ENCODE measurements at places on chromosomes 13 and 19. TPM values are rescaled to one million over a fixed set of nuclear protein-coding genes. Genes with fewer than 3 reads are reported as not detected.

- DNase-seq, result no peak
Observed at GRCh38 chr19:40599331-40599901, 1.8 kb upstream of the LTBP4 start.

- DNase-seq, result no peak
Observed at GRCh38 chr13:30037766-30038165, 187.3 kb upstream of the UBL3 start.

Gene C13orf42
- 0.41 TPM for polyA plus RNA-seq

Gene ERICH4
- 7.5 TPM for polyA plus RNA-seq

Gene NXNL1
- 0.25 TPM for polyA plus RNA-seq

Gene FCAR
- polyA plus RNA-seq, result 0.21 TPM

DNA sequence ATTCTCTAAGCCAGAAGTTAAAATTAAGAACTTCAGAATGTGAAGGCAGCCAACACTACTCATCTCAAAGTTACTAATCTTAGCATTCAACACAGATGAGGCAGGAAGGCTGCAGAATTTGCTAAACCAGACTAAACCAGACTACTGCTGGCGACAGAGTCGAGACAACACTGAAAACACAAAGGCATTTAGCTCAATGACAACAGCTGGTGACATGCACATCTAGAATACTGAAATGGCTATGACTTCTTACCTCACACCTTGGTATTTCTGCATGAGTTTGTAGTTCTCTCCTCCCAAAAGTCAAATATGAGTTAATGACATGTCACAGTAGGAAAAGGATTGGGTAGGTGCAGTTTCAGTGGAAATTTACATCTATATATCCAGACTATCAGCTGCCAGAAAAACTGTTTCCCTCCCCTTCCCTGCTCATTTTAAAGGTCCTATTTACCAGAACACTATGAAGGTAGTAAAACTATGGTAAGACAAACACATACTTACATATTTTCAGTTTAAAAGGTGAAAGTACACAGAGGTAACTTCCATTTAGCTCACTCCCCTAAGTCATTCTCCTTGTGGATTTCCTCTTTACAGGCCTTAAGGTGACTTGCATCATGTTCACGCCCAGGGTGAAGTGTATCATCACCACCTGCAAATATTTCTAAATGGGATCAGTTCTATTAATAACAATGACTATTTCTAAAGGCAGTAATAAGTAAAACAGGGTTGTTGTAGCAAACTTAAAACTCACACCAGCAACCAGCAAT lies 21.4 kb downstream of the FOXO1 start:
- no peak for DNase-seq

DNA sequence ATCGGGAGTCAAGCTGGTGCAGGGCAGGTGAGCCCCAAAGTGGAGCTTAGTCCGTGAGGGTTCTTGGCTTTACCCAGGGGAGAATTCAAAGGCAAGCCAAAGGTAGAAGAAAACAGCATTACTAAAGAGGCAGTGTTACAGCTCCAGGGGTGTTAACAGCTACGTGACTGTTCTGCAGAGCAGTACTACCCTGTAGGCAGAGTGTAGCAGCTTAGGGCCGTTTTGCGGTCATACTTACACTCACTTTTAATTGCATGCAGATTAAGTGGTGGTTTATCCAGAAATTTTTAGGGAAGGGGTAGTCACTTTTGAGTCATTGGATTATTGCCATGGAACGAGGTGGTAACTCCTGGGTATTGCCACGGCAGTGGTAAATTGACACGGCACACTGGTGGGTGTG lies 482.2 kb downstream of the SLITRK5 start:
- DNase-seq, result no peak

DNA sequence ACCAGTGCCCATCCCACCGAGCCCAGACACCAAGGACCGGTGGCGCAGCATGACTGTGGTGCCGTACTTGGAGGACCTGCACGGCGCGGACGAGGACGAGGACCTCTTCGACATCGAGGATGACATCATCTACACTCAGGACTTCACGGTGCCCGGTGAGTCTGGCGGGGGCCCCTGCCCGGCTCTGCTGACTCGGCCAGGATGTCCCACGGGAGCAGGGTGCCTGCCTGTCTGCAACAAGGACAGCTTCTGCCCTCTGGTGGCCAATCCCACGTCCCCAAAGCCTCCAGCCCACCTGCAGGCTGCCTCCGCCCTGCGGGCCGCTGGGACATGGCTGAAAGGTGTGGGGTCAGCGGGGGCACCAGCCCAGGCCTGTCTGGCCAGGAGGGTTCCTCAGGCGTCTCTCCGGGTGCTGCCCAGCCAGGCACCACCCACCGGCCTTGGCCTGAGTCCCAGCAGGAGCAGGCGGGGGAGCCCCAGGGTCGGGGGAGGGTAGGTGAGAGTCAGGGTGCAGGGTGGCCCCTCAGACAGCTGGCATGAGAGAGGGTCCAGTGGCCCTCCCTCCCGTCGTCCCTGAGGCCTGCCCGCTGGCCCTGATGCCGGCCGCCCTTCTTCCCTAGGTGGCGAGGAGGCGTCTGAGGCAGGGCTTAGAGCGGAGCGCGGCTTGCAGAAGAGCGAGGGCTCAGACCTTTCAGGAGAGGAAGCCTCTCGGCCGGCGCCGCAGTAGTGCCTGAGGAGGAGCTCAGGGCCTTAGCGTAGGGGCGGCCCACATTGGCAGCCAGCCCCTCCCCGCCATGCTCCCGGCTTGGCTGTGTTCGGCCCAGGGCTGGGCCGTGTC lies 14.6 kb downstream of the CBARP start:
- no peak for DNase-seq

Gene APLP1
- polyA plus RNA-seq, result 26.6 TPM

DNA sequence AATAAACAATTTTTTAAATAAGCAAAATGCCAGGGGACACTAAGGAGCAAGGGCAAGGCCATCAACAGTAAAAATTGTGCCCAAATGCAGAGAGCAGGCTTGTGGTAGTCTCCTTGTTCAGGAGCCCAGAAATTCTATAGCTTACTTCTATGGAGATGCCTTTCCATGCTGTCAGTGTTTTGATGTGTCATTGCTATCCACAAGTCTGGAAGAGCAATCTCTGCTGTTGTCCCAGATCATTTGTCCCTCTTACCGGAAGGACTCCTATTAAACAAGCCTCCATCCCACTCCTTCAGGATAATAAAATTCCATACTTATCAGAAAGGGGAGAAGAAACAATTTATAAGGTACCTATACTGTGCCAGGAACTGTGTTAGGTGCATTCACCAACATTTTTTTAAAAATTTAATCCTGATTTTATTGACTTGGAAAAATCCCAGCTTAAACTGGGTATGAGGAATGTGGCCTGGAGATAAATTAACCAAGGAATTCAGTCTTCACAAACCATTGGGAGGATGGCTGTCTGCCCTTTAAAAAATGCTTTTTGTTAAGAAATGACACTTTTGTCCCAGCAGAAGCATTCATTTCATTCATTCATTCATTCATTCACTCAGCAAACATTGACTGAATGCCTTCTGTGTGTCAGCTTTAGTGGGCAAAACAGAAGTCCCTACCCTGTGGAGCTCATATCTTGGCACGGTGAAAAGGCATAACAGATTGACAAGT lies 26.8 kb upstream of the CYSLTR2 start:
- DNase-seq, result no peak

Gene GNA15
- 1.4 TPM for polyA plus RNA-seq

- no peak for DNase-seq
Observed at GRCh38 chr13:90806016-90806615, 541.4 kb upstream of the MIR17HG start.

Gene FBXO27
- 7.8 TPM for polyA plus RNA-seq

DNA sequence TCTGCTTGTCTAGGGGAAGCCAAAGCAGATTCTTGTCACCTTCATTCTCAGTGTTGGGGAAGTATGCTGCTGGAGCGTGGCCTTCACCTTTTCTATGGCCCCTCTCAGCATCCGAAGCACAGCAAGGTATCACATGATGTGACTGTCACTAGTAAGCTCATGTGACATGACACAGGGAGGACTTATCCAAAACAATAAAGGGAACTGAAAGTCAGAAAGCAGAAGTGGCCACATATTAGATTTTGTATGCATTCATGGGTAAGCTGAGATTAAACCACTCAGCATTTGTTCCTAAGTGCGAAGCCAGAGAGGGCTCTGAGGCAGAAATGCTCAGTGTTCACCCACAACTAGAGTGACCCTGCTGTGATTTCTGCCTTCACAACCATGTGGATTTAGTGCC lies 72.8 kb upstream of the PCDH8 start:
- no peak for DNase-seq

Gene ZNF568
- polyA plus RNA-seq, result 29.0 TPM

DNA sequence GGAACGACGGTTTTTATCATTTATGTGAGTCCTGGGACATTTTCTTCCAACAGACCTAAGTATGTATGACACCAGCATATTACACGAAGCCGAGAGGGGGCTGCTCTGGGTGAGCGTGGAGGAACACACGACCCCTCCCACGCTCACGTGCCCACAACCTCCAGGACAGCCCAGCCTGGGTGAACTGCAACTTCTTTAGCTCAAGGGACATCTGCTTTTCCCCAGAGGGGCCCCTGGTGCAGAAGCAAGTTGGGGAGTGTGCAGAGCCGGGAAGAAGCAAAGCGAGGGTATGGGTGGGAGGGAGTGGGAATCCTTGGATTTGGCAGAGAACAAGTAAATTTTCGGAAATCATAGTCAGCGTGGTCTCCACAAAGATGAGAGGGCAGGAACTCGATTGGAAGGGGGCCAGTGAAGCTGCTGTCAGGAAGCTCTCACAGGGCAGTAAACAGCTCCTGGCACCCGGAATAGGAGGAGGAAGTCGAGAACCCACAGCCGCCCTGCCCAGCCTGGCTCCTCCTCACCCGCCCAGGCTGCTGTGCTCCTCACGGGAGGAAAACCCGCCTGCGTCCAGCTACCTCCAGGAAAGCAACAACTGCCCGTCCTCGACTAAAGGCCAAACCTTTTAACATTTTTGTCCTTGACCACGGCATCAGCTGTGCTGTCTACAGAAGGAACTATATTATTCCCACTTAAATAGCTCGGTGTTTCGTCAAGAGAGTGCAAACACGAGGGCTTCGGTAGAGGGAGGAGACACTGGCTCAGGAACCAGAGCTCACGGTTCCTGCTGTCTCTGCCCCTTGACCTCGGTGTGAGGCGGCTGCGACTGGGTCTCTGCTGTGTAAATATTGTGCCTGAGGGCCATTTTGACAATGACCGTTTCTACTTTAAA lies 17.2 kb upstream of the CFAP97D2 start:
- DNase-seq, result no peak

Gene UHRF1
- 43.5 TPM for polyA plus RNA-seq

Gene ALOX5AP
- polyA plus RNA-seq, result 2.5 TPM

Gene DACH1
- 105 TPM for polyA plus RNA-seq

All from renal pelvis (tissue), 12 donors.